ENCODE measurements at places on chromosomes 5 and 9.

GRCh38 chr5:68415177-68416085 lies 199.9 kb downstream of the PIK3R1 start:
- no peak for DNase-seq

DNA sequence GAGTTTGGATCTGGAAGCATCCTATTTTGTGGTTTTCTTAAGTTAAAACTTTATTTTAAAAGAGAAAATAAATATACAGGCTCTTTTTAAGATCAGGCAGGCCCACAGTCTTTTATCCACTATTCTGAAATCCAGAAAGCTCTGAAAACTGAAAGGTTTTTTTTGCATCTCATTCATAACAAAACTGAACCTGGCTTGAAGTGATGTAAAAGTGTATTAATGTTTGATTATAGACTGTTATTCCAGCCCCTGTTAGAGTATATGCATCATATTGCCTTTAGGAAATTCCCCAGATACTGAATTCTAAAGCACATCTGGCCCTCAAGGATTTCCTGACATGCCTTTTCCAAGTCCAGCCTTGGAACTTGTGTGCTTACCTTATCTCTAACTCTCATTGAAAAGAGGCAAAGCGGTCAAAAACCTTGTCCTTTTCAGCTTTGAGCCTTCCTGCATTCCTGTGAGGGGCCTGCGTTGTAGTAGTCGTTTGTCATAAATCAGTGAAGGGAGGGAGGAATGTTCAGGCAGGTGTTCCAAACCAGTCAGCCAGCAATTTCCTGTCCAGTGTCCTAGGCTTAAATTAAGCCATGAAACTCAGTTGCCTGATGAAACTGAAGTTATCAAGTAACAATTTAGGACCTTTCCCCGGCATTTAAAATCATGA lies 110.4 kb downstream of the TLE4 start:
- DNase-seq = peak; percentile 53

DNA sequence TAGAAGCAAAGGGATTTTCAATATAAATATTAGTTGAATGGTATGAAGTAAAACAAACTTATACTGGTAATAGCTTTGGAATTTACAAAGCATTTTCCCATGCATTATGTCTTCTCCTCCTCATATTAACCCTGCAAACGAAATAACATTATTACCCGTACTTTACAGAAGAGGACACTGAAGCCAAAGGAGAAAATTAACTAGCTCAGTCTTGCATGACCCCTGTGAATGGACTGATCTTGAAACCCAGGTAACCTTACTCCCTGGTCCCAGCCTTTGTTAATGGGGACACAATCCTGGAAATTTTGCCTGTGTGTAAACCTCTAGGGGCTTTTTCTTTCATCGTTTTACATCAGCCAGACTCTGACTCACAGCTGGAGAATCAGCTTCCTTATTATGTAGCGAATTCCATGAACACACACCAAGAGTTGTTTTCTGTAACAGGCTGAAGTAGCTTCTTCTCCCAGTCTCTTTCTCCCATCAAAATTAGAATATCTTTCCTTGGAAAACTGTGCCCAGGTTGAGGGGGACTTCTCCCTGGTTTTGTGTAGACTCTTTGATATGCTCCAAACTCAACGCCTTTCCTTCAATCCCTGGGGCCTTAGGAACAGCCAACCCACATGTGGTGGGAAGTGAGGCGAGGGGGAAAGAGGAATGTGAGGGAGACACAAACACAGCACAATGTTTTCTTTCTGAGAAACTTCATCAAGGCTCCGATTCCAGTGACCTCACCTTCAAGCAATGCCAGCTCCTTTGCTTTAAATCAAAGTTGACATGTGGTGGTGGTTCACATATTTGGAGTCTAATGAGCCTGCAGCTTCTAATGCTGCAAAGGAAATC lies 480.9 kb upstream of the PAPPA start:
- peak; percentile 100 for DNase-seq

GRCh38 chr9:124279531-124280175 lies 21.9 kb downstream of the NEK6 start:
- no peak for DNase-seq

- DNase-seq = peak; percentile 89
Measured at GRCh38 chr5:115460472-115460871, 84.1 kb downstream of the FEM1C start.

GRCh38 chr5:22719842-22720241 lies 133.3 kb downstream of the CDH12 start:
- no peak for DNase-seq

DNA sequence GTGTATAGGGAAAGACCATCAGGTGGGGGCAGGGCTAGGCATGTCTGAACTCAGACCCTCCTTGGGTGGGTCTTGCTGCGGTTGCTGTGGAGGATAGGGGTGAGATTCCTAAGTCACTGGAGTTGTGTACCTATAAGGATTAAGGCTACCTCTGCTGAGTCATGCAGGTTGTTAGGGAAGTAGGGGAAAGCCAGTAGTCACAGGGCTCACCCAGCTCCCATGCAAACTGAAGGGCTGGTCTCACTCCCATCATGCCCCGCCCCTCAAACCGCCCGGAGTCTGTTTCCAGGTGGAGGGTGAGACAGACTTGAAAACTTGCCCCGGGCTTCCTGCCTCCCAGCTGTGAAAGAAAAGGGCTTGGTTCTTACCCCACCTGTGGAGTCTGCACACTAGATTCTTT lies 161.8 kb downstream of the CAVIN4 start:
- no peak for DNase-seq

GRCh38 chr5:149838881-149839739 lies 105.5 kb downstream of the PDE6A start:
- DNase-seq = peak; percentile 49

DNA sequence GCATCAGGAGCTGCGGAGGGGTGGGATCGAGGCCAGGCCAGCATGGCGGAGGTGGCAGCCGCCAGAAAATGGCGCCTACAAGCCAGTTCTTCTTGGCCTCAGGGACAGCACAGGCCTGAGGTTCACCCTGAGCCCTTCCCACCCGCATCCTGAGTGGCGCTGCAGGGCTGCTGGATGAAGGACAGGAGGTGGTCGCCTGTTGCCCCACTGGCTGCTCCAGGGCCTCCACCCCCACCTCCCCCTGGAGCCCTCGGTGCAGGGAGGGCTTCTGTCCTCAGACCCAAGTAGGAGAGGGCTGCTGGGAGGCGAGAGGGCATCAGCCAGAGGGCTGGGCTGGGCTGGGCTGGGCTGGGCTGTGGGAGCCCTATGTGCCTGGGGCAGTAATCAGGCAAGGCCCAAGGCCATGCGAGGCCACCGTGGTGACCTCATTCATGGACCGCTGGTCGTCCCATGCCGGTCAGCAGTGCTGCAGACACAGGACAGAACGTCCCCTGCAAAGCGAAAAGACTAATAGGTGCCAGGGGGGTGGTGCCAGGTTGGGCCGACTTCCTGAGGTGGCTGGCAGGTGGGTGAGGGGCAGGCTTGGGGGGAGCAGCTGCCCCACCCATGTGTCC lies 13.8 kb downstream of the GPSM1 start:
- DNase-seq = no peak

Measured in fibroblast of upper back skin (primary cell).